T-helper 2 cell (primary cell): ENCODE measurements at places on chromosomes 2 and 18.

GRCh38 chr18:3014503-3015203, 1.7 kb upstream of the LPIN2 start:
- DNase-seq: no peak

DNA sequence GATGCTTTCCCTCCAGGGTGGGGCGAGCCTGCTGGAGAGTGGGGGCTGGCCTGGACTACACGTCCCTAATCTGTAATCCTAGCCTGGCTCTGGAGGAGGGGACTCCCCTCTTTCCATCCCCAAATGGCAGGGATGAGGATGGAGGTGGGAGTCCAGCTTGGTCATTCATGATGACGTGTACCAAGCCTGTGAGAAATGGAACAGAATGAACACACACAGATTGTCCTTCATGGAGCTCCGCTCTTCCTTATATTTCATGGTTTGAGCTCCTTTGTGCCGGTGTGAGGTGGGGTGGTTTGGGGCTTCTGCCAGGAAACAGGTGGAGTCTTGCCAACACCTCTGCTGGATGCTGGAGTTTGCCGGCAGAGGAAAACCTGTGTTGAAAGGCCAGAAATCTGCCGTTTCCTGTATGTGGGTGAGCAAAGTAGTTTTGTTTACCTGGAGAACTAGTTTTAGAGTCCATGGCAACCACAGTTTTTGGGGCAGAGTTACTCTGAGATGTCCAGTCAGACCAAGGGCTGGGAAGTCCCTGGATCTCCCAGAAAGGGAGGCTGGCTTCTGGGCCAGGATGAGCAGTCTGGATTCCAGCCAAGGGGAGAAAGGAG, 417.6 kb upstream of the MEX3C start:
- DNase-seq: no peak

DNA sequence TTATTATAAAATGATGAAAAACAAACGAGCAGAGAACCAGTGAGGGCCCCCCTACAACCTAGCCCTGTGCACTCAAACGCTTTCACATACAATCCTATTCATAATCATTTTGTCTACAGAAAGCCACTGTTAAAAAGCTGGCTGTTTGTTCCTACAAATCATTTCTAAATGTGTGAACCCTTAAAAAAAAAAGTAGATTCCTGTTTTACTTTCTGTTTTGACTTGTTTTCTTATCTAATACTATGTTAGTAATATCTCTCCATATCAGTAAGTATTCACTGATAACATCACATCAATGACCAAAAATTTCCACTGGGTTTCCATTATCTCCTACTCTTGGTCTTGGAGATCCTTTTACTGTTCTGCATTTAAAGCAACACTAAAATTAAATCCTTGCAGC, 128.8 kb upstream of the TTC39C start:
- DNase-seq: no peak

- peak; percentile 65 for DNase-seq
These were observed 5.6 kb upstream of the IMP4 start for GRCh38 chr2:130336877-130337734.

DNA sequence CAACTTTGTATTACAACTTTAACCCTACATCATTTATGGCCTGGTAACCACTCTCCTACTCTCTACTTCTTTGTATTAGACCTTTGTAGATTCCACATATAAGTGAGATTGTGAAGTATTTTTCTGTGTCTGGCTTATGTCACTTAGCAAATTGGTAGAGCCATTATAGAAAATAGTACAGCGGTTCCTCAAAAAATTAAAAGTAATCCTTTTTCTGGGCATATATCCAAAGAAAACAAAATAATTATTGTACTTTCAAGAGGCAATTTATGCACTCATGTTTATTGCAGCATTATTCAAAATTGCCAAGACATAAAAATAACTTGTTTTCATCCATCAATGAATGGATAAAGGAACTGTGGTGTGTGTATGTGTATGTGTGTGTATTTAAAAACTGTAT, 537.5 kb upstream of the FSIP2 start:
- DNase-seq: no peak

DNA sequence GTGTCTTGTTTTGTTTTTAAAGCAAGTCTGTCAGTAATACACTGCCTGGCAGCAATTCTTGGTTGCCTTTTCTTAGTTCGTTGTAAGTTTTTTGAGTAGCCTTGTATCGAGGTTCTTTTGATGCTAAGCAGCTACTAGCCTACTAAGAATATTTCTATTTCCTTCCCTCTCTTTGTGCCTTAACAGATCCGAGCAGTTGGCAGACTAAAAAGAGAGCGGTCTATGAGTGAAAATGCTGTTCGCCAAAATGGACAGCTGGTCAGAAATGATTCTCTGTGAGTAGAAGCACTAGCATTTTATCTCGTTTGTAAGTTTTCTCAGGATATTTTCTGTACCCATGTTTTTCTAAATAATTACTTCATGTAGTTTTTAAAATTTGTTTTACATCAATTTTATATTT, 15.1 kb downstream of the MFF start:
- DNase-seq: no peak

GRCh38 chr18:39751921-39752320, 2186.3 kb upstream of the CELF4 start:
- no peak for DNase-seq

DNA sequence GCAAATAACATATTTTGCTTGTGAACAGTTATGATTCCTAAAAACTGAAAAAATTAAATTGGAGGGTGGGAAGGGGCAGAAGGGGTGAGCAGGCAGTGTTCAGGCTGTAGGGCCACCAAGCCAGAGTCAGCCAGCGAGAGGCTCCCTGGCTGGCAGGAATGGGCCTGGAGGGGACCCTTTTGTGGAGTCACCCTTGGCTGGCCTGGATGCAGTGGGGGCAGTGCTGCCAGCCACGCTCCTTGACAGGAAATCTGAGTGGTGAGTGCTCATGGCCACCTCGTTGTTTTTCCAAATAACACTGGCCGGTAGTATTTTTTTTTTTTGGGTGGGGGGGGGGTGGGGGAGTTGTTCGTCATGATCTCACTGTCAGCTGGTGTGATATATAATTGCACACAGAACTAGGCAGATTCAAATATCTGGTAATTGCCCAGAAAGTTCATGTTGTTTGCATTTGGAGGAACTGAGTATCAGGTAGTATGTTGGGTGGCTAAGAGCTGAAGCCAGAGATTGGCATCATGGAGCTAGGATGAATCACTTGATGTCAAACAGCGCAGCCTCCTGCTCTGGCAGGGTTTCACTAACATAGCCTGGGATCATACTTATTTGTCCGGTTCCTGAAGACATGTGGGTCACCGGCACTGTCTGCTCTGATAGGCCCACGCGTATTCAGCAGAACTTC, 160.0 kb downstream of the PTGR3 start:
- DNase-seq: no peak

DNA sequence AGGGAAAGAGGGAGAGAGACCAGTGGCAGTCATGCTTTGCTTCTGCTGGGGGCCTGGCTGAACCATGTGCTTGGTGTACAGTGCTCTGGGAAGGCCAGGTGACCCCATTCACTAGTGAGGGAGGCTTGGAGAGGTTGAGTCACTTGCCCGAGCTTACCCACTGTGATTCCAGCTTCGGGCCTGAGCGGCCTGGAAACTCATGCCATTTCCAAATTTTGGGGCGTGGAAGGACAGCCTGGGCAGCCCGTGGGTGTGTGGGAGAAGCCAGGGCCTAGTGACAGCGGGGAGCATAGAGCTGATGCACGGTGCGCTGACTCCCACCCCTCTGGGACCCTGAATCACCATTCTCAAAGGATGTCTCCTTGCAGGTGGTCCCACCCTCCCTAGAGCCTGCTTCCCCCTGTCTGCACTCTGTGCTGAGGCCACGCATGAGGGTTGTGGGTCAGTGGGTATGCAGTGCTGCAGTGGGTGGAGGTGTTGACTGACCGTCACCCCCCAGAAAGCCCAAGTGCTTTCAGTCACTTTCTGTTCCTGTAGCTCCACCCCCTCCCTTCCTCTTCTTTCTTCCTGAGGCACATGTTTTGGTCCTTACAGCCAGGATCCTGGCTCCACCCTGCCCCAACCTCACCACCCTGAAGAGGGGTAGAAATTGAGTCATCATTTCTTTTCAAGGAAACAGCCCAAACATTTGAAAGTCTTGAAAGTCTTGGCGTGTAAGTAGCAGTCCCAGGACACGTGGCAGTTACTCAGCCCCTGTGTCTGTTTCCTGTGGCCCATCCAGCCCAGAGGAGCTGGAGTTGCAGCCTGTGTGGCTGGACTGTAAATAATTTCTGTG, 69.3 kb upstream of the MCFD2 start:
- DNase-seq: no peak

DNA sequence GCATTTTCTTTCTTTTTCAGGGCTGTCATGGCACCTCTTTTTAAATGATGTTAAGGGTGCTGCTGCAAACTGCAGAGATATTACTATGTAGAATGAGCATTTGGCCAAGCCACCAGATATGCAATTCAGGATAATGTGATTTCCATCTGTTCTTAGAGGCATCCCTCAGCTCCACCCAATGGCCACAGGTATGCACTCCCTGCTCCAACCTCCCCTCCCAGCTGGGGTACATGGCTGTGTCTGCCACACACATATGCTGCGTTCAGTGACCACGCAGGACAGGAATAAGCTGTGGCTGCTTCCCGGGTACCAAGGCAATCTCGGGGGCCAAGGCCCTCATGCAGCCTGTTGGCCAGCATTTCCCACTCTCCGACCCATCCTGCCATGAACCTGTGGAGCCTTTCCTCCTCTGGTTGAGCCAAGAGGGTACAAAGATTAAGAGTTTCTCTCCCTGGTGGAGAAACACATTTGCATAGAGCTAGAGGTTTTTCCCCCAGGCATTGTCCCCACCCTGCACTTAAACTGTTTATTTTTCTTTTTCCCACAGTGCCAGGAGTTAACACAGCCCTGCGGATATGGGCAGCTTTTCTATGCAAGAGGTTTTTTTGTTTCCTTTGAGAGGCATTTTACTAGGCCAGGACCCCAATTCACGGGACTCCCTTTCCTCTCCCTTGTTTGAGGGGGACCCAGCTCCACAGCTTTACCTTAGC, 147.0 kb downstream of the GCA start:
- no peak for DNase-seq

DNA sequence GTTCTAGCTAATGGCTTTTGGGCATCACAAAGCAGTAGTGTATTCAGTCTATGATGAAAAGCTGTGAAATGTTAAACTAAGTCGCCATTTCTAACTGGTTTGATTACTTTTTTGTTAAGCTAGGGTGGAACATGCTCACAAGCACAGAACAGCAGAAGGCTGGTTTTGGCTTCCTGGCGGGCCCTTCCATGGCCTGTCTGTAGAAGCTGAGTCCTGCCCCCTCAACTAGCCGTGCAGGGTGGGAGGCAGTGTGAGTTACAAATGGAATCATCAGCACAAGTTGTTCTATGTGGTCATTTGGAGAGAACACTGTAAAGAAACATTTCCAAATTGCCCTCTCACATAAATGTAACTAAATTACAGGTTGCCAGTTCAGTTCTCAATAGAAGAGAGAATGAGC, 290.8 kb downstream of the ALPK2 start:
- no peak for DNase-seq
